Brain (organoid and tissue), 16 donors: ENCODE measurements at places on chromosomes 3 and 15.
A peak's percentile ranks its signal among the peaks of the same experiment; 100 is the strongest.

DNA sequence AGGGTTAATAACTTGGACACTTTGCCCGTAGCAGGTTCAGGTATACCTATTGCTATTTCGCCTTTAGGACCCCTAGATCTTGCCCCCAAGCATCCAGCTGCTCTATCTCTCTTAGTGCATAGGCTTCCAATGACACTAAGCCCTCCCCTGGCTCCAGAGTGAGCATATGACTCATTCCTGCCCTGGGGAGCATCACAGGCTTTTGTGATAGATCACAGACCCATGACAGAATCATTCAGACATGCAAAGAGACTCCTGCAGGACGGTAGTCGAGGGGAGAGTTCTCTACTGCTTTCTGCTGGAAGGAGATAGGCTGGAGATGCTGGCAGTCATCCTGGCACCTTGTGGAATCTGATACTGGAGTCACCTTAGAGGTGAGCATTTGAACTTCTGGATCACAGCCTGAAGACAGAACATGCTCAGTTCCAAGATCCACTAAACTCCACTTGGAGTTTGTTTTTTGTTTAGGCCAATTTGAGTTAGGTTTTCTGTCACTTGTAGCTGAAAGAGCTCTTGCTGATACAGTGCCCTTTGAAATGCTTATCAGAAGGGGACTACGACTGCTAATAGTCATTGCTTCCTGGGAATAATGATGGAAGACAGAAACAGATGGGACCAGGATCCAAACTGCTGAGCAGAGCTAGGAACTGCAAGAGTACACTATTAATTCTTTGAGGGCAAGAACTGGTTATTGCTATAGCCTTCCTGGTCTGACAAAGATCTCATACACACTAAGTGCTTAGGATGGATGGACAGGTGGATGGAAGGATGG lies 11.0 kb downstream of the LYSMD2 start:
- DNase-seq: peak; percentile 37

DNA sequence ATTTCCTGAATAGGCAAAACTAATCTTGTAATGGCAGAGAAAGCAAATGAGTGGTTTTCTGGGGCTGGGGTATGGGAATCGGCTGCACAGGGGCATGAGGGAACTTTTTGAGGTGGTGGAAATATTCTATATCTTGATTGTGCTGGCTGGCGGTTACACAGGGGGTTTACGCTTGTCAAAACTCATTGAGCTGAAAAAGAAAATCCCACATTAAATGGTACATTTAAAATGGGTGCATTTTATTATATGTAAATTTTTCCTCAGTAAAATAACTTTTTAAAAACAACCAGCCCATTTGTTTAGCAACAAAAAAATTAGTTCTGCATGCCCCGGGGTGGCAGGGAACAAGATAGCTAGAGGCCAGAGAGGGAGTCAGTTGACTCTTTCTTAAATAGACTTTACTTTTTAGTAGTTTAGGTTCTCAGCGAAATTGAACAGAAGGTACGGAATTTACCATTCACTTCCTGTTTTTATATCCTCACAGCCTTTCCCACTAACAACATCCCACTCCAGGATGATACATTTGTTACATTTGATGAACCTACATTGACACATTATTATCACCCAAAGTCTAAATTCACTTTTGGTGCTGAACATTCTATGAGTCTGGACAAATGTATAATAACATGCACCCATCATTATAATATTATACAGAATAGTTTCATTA lies 41.2 kb upstream of the BCL2A1 start:
- no peak for DNase-seq

GRCh38 chr3:159620873-159621272 lies 367.8 kb upstream of the IL12A start:
- no peak for DNase-seq

DNA sequence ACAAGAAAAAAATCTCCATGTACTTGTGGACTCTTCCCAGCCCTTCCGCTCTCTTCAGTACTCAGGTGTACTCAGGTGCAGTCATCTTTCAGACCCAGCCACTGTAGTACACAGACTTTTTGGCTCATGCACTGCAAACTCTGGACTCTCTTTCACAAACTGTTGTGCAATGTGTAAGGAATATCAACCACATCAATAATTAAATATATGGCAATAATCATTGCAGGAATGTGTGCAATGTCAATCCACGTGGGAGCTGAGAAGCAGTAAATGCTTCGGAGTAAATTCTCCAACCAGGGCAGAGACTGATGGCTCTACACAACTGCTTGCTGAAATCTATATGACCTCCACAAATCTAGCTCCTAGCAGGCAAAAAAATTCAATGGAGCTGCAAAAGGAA lies 287.3 kb upstream of the COL8A1 start:
- no peak for DNase-seq

- no peak for DNase-seq
Observed at GRCh38 chr3:134449277-134449676, 36.5 kb downstream of the ANAPC13 start.

DNA sequence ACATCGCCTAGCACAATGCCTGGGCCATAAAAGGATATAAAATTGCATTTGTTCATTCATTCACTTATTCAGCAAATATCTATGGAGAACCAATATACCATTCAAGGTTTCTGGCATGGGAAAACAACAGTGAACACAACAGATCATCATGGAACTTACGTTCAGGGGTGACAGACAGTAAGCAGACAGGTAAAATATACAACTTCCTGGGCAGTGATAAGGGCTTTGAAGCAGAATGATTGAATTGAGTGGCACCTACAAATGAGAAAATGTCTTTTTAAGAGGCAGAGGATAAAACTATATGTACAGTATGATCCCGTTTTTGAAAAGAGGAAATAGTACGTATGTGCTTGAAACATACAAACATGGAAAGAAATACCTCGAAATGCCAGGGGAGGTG lies 39.2 kb downstream of the CMTM7 start:
- DNase-seq: no peak
